Brain microvascular endothelial cell (primary cell): ENCODE measurements at places on chromosomes 12 and 14.

DNA sequence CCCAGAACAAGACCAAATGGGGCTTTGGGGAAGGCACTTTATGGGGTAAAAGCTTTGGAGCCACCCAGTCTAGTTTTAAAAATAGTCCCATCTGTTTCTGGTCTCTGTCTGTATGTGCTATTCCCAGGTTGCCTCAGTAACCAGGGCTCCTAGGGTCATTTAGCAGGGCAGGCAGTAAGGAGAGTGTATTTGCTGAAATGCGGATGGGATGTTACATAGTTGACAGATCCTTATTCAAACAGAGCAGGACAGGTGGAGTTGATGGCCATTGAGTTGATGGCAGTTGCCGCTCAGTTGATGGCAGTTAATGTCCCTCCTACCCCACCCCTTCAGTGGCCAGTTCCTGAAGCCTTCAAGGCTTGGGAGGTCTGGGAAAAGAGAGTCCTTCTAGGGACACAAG is 4.6 kb downstream of the ZC3H10 start:
- no peak for DNase-seq

- no peak for DNase-seq
Observed at GRCh38 chr12:34291426-34291901, 269.2 kb downstream of the ALG10 start.

DNA sequence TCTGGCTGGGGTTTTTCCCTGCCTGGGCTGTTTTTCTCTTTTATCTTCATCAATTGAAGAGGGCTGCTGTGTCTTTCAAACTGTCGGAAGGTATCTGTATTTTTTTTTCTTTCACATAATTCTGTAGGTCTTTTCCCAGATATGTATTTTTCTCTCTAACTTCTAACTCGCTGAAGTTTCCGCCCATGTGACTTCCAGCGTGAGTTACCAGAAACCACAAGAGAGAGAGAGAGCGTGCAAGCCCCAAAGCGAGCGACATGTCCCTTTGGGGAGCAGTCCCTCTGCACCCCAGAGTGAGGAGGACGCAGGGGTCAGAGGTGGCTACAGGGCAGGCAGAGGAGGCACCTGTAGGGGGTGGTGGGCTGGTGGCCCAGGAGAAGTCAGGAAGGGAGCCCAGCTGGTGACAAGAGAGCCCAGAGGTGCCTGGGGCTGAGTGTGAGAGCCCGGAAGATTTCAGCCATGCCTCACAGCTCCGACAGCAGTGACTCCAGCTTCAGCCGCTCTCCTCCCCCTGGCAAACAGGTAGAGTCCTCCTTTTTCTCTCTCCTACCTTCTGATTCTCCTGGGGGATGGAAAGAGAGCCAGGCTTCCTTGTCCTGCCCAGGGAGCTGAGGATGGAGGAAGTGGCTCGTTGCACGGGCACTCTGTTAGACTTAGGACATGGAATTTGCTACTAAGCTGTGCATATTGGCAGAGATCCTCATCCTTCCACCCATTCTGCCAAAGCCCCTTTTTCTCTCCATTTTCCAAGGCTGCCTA is at the start of gene BATF:
Gene BATF (plus strand): TSS at position 246 of the 759 bp plus-strand sequence. CDS start 214 bp downstream, at position 460.
- DNase-seq: no peak

DNA sequence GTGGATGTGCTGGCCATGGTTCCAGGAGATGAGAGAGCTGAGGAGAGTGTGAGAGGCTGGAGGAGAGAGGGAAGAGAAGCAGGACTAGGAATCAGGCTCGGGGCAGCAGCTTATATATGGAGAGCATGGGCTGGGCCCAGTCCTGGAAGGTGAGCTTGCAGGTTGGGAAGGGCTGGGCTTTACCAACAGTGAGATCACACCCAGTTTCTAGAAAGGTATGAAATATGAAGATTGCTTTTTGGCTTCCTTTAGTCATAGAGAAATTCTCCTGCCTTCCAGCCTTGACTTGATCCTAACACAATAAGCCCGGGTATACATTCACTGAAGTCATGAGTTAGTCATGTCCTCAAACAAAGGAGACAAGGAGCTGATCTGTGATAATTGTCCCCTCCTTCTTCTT is at the start of gene KRT6A:
Gene KRT6A (minus strand): TSS at position 86 of the 400 bp plus-strand sequence. CDS start 69 bp downstream, at position 17.
- DNase-seq: no peak

DNA sequence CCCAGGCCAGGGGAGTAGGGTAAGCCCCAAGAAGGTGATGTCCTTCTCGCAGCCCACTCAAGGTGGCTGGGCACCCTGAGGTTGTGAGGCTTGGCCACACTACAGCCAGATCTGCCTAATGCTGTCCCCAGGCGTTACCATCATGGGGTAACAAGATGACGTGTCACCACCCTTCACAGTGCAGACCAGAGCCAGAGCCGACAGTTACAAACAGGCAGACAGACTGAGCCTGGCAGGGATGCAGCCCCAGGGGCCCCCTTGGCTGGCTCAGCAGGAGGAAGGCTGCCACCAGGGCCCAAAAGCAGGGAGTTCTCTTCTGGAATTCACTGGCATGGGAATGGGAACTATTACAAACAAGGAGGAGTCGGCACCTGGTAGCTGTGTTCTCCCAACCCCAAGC is 302.7 kb upstream of the NOS1 start:
- DNase-seq: no peak

- peak; percentile 47 for DNase-seq
Observed at GRCh38 chr12:85642808-85643207, 193.4 kb downstream of the RASSF9 start.
